ENCODE measurements at places on chromosomes 1 and 21.

DNA sequence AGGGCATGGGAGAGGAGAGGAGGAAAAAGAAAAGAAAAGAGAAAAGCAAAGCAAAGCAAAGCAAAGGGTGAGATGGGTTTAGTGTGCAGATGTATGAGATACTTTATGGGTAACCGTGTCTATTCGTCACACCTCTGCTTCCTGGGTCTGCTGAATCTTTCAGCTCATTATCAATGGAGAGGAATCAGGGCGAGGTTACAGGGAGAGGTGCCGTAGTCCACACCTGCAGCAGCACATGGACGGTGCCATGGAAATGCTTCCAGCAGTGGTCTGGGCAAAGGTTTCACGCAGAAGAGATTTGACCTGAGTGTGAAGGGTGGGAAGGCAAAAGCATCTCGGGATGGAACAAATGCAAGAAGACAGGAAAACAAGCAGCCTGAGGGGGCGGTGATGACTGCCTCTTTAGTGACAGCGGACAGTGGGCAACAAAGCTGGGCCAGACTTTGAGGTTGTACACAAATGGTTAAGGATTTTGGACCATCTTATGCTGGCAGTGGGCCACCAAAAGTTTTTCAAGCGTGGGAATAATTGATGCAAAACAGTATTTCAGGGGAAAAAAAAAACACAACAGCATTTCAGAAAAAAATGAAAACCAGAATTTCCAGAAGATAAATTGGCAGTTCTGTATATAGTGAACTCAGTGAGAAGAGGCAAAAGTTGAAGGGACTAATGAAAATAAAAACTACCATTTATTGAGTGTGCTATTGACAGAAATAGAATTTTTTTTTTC lies 19.5 kb upstream of the SRP9 start:
- DNase-seq = no peak

DNA sequence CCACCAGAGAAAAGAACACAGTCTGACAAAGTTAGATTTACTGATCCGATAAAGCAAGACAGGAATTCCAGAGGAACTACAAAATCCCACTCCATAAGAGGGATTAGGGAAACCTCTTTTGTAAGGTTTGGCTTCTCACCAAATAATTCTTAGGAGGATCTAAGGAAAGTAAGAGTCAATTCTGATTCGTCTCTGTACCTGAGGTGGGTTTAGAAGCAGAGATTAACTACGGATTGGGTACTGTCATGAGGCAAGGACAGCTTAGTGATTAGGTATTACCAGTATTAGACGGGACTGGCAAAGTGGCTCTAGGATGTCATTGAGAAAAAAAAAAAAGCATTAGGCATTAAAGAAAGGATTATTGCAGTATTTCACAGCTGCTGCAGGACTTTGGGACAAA lies 371.7 kb upstream of the BRINP3 start:
- DNase-seq = no peak

- DNase-seq = no peak
Measured at GRCh38 chr1:37861151-37861550, 1.8 kb upstream of the MTF1 start.

DNA sequence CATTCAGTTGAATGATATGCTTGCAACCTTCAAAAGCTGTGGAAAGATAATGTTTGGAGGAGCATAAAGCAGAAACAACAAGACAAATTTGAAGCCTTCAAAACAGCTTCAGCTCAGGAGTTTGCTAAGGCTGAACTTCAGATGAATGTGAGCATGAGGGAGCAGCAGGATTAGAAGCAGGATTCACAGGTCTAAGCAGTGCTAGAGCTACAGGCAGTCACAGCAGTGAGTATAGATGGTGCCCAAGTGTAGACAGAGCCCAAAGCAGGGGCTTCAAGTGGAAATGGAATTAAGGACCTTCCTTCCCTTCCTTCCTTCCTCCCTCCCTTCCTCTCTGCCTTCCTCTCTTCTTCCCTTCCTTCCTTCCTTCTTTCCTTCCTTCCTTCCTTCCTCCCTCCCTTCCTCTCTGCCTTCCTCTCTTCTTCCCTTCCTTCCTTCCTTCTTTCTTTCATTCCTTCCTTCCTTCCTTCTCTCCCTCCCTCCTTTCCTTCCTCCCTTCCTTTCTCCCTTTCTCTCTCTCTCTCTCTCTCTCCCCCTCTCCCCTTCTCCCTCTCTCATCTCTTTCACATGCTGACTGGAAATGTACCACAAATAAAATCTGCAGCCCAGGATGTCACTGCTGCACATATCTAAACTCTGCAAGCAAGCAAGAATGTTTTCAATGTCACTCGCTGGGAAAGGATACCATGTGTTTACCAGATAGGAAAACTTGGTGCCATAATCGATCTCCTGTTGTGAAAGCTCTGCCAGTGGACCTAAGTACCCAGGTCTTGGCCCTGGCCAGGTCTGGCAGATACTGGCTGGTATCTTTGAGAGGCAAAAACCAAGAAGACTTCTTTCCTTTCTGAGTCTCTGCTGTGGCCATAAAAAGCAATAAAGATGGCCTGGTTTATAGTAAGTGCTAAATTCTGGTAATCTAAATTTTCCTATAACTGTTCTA lies 13.1 kb upstream of the SLC30A10 start:
- no peak for DNase-seq

DNA sequence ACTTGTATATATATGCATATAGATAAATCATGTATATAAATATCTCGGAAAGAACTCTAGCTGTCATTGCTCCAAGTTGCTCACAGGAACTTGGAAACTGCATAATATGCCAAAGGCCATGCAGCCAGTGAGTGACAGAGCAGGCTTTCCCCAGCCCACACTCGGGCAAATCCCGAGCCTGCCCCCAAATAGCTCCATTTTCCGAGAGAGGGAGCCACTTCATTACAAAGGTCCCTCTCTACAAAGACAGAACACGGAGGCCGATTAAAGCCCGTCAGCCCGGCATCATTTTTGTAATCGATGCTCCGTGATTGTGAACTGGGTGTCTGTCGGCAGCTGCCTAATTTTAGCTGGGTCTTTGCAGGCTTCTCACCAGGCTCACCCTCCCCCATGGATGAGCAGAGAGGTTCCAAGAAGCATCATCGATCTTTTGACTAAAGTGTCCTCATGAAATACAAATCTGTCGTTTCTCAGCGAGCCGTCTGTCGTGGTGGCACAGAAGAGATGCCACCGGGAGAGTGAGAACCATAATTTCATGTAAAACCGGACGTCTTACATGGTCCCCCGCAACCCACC lies 663.9 kb downstream of the PTPRU start:
- no peak for DNase-seq
